ENCODE measurements at places on chromosomes 13 and 19. TPM values are rescaled to one million over a fixed set of nuclear protein-coding genes. Genes with fewer than 3 reads are reported as not detected.

The S1PR5 gene
- total RNA-seq: 0.56 TPM

GRCh38 chr13:25874064-25874737 lies 177.6 kb downstream of the SHISA2 start:
- no peaks in the 10 kb centered on the region for H3K36me3 ChIP-seq
- no peak overlapping the region for H3K4me3 ChIP-seq
- H3K27ac ChIP-seq: no peak overlapping the region
- DNase-seq: no peak
- H3K4me1 ChIP-seq: no peaks in the 10 kb centered on the region

GRCh38 chr13:83895994-83896580 lies 13.8 kb upstream of the SLITRK1 start:
- H3K36me3 ChIP-seq: no peaks in the 10 kb centered on the region
- H3K4me1 ChIP-seq: no peaks in the 10 kb centered on the region
- no peak overlapping the region for H3K4me3 ChIP-seq
- H3K27me3 ChIP-seq: no peaks in the 10 kb centered on the region

DNA sequence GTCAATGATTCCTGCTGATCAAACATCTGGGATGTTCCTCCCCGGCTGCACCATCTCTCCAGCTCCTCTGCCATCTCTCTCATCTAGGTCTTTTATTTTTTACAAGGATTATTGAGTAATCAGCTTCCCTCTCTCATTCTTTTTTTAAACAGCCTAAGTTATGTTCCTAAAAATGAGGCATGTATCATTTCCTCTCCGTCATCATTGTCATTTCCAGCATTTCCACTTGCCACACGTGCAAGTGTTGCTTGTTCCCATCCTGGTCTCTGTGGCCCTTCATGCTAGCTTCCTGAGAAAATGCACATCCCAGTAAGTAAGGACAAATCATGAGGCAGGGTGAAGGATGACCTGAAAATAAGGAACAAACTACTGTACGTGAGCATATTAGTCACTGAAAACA lies 102.7 kb upstream of the POSTN start:
- H3K4me1 ChIP-seq: peaks cover 6% of the 10 kb centered on the region
- no peaks in the 10 kb centered on the region for H3K27me3 ChIP-seq
- no peaks in the 10 kb centered on the region for H3K36me3 ChIP-seq
- no peak overlapping the region for H3K4me3 ChIP-seq
- H3K27ac ChIP-seq: peak overlapping the region; percentile 44
- DNase-seq: peak; percentile 67

DNA sequence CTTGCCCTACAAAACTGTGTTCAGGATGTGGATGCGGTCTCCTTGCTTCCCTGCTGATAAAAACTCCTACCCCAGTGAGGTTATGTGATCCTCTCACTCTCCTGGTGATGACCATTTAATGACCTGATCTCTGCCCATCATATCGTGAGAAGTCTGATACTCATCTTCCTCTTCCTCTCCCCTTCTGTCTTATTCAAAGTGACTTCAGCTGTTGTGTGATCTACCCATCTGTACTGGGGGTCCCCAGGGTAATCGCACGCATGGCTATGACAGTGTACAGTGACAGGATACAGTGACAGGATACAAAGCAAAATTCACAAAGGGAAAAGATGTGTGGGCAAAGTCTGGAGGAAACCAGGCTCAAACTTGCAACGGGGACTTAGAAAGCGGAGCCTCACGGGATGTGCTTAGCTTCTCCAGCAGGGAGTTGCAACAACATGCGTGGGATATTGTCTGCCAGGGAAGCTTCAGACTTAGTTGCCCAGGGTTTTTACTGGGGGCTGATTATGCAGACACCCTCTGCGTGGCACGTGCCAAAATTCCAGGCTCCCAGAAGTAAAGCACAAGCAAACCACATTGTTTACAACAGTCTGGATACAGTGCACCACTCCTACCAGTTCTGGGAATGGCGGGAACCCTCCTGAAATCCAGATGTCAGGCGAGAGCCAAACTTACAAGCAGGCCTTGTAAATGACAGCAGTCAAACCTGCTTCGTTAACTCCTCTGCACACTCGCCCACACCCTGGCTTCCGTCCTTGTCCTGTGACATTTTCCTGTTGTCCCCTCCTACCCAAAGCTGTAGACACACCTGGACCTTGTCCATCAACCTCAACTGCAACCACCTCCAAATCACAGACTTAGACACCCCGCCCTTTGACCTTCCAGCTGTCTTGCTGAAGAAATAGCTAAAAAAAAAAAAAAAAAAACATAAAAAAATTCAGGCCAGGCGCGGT lies 18.0 kb upstream of the GARRE1 start:
- H3K4me3 ChIP-seq: no peak overlapping the region
- peak overlapping the region; percentile 50 for H3K27ac ChIP-seq
- no peaks in the 10 kb centered on the region for H3K27me3 ChIP-seq
- H3K36me3 ChIP-seq: no peaks in the 10 kb centered on the region
- H3K4me1 ChIP-seq: peaks cover 16% of the 10 kb centered on the region
- DNase-seq: peak; percentile 82

- H3K27ac ChIP-seq: no peak overlapping the region
- H3K36me3 ChIP-seq: no peaks in the 10 kb centered on the region
Observed at GRCh38 chr13:67052550-67053490, 177.3 kb downstream of the PCDH9 start.

GRCh38 chr19:33504058-33504444 lies 17.5 kb downstream of the PEPD start:
- H3K4me3 ChIP-seq: no peak overlapping the region
- no peak overlapping the region for H3K27ac ChIP-seq
- no peaks in the 10 kb centered on the region for H3K27me3 ChIP-seq
- peaks cover 8% of the 10 kb centered on the region for H3K36me3 ChIP-seq
- no peaks in the 10 kb centered on the region for H3K4me1 ChIP-seq
- DNase-seq: no peak

DNA sequence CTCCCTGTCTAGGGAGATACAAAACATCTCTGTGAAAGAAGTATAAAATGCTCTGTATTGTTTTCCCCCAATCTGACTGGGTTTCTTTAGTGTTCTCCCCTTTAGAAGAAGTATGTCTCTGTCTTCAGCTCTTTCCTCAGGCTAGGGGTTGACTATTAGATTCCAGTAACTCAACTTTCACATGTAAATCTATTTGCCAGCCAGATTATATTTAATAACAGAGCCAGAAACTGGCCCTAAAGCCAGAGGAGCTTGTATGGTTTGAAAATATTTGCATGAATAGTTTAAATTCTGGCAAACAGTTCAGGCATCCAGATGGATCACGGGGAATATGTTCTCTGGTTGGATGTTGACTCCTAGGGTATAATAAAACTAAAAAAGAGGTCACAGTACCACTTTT lies 22.3 kb upstream of the CYSLTR2 start:
- H3K4me3 ChIP-seq: no peak overlapping the region
- H3K36me3 ChIP-seq: no peaks in the 10 kb centered on the region
- no peak for DNase-seq
- H3K27me3 ChIP-seq: no peaks in the 10 kb centered on the region
